CD8-positive, alpha-beta memory T cell (primary cell): ENCODE measurements at places on chromosomes 11 and 22.

DNA sequence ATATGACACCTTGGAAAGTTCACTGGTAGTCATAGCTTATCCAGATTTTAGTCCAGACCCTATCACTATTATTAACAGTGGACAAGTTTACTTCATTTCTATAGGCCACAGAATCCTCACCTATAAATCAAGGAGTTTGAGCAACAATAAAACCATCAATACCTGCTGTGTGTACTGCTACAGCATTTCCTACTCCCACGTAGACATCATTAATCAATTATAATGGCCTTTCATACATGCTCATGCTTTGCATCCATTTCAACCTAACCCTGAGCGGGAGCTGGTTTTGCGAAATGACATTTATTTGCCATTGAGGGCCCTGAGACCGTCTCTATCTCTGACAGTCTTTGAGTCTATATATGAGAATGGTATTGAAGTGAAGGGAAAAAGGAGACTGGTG, 312.3 kb downstream of the FAT3 start:
- no peak for DNase-seq

DNA sequence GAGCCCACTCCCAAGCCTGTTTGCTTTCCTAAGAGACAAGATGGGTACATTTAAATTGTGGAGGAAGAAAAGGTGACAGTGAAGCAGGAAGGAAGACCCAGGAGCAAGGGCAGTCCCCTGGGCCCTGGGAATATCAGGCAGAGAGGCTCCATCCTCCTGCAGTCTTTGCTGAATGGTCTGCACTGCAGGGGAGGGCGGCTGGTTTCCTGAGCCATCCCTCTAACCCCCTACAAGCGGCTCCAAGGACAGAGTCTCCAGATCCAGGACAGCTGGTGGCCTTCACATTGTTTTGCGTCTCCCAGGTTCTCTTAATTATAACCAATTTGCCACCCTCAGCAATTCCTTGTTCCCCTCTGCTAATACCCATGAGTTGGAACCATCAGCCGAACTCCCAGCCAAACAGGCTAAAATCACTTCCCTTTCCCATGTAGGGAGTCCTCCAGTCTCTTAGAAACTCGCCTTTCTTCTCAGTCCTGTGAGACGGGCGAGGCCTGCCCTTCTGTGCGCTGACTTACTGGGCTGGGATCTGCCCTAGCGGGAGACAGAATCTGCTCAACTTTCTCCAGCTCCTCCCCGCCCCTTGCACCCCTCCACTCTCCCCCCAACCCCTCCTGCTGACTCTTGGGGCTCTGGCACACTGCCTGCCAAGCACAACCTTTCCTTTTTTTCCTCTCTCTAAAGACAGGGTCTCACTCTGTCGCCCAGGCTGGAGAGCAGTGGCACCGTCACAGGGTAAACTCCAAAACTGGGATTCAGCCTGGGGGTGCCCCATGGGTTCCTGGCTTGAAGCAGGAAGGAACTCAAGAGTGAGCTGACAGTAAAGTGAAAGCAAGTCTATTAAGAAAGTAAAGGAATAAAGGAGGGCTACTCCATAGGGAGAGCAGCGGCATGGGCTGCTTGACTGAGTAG, 53.4 kb upstream of the EMID1 start:
- no peak for DNase-seq

GRCh38 chr22:20563466-20563906, 56.1 kb downstream of the MED15 start:
- DNase-seq: no peak

DNA sequence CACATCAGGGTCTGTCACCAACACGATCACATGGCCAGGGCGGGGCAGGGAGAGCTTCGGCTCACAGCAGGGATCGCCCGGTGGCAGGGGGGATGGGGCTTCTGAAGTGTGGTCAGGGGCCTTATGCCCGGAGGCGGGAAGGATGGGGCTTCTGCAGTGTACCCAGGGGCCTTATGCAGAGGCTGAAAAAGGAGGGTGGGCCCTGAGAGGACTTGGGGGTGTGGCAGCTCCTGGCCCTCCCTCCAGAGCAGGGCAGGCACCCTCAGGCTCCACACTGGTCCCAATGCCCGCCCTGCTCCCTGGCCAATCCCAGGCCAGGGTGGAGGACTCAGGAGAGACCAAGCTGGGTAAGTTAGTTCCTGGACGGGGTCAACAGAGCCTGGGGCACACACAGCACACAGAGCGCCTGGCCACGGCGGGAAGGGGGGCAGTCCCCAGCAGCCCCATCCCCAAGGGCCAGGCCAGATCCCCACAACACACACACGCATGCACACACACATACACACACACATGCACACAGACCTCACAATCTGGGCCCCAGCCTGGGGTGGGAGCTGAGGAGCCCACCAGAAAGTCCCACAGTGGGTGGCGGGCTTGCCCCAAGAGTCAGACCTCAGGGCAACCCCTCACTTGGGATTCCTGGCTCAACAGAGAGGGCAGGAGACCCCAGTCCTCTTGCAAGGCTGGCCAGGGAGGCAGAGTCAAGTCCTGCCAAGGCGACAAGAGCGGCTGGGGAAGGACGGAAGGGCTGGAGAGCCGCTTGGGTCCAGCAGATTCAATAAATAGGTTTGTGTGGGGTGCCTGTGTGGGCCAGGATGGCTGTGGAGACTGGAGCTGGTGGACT, 1.1 kb upstream of the CEND1 start:
- no peak for DNase-seq

DNA sequence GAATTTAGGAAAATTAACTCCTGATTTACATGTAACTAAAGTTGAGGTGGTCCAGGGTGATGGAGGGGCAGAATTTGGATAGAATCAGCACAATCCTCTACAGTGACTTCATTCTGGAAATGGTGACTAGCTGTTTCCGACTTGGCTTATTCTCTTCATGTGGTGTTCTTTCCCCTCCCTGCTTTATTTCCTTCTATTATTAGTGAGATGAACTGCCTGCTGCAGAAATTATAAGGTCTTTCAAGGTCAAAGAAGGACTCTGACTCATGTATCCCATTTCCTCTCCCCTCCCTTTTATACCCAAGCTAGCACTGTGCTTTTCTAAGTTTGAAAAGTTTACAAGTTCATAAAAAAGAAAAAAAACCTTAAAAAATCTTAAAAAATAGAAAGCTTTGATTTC, 12.2 kb upstream of the MRPL17 start:
- no peak for DNase-seq

DNA sequence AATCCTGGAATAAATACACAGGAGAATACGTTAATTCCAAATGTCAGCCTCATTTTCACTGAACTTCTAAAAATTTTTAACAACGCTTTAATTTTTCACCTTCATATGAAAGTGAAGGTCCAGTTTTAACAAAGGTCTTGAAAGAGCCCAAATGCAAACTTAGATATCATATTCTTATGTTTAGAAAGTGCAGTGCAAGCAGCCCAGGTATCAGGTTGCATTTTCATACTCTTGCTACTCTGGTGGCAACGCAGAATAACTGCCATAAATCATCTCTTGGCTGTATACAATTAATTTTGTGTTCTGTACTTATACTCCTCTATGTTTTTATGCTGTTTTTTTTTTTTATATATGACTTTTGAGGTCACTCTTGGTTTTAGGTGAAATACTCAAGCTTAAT, 496.7 kb upstream of the ARHGAP42 start:
- DNase-seq: no peak

DNA sequence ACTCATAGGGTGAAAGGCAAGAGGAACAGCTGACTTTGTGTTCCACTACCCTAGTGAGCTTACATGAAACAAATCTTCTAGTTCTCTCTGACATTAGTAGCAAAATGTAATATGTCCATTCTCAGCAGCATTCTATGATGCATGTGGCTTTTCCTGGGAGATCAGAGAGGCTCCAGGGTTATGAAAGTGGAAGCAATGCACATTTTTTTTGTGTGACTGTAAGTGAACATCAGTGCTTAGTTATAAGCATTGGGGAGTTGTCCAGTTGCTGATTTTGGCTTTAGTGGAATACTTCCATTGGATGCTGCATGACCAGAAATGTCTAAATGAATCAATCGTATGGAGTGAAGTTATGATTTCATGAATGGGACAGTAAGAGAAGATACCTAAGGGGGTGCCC, 255.9 kb downstream of the FAT3 start:
- DNase-seq: no peak

DNA sequence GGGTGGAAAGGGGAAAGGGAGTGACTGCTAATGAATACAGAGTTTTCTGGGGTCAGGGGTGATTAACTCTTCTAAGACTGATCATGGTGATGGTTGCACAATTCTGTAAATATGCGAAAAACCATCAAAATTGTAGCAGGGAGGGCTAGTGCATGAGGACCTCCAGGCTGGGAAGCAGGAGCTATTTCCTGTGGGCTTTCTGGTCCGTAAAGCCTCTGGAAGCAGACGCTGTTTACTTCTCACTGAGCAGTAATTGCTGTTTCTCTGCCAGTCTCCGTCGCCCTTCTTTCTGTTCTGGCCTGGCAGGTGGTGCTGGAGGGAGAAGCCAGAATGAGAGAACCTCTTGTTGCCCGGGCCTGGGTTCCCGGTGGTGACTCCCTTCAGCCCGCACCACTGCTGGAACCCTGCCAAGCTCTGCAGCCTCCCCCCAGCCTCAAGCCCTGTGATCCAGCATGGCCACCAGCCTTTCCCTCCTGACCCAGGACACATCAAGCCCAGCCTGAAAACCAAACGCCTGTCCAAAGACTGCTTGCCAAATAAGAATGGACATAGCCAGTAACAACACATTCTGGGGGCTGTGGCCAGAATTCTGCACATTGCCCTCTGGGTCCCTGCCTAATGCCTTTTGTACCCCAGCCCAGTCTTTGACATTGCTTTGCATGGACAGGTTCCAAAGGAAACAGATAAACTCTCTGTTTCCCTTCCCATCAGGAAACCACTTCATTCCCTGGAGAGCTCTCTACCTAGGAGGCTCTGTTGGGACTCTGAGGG, 201.0 kb upstream of the NAV2 start:
- no peak for DNase-seq

- no peak for DNase-seq
These were observed 437.2 kb downstream of the AASDHPPT start for GRCh38 chr11:106514706-106515105.

DNA sequence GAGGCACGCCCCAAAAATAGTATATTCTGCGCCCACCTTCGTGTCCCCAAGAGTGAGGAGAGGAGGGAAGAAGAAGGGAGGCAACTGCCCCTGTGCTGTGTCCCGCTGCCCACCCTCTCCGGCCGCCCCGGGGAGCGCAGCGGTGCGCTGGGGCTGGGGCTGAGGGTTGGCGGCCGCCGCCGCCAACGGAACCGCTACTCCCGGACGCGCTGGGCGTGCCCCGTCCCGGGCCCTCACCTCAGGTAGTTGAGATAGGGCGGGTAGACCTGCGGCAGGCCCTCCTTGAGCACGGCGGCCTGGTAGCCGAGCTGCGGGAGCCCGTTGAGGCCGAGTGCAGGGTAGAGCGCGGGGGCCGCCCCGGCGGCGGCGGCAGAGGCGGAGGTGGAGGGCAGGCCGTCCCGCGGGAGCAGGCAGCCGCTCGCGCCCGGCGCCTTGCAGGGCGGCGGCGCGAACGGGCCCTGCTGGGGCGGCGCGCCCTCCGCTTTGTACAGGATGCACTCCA, 2.4 kb downstream of the PGR start:
- DNase-seq: no peak
